AG20443 (cell line): ENCODE measurements at places on chromosomes 12 and 14.
A peak's percentile ranks its signal among the peaks of the same experiment; 100 is the strongest.

- DNase-seq, result no peak
Observed at GRCh38 chr14:39682582-39682981, 250.3 kb upstream of the FBXO33 start.

GRCh38 chr14:69281450-69282169 is 21.7 kb downstream of the GALNT16 start:
- DNase-seq, result no peak

GRCh38 chr12:43336962-43337555 is 214.9 kb downstream of the ADAMTS20 start:
- peak; percentile 23 for DNase-seq

DNA sequence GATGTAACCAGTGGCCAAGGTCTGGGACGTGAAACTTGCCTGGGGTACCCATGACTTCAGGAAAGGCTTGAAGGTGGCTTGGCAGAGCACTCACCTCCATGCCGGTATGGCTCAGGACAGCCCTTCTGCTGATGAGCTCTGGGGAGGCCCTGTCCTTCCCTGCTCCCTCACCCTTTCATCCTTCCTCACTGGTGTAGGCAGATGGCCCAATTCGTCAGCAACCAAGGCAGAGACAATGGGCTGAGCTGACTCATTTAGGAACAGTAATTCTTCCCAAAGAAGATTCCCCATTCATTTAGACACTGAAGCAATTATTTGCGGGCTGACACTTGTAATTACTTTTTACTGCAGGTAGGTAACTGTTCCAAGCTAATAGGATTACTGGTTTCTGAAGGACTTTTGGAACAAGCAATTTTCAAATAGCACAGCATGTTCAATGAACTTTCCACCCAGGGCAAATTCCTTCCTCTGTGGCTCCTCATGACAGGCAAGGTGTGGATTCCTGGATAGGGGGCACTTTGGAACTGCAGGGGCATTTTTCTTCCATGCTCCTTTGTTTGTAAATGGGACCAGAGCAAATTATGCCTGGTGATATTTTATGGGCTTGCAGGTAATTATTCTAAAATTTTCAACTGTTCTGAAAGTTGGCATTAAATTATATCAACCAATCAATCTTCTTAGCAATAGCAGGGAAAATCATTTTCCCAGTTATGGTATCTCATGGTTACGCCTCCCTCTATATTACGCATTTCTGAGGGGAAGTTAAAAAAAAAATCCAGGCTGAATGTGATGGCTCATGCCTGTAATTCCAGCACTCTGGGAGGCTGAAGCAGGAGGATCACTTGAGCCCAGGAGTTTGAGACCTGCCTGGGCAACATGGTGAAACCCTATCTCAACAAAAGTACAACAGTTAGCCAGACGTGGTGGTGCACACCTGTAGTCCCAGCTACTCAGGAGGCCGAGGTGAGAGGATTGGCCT is 24.1 kb upstream of the NRDE2 start:
- peak; percentile 23 for DNase-seq

DNA sequence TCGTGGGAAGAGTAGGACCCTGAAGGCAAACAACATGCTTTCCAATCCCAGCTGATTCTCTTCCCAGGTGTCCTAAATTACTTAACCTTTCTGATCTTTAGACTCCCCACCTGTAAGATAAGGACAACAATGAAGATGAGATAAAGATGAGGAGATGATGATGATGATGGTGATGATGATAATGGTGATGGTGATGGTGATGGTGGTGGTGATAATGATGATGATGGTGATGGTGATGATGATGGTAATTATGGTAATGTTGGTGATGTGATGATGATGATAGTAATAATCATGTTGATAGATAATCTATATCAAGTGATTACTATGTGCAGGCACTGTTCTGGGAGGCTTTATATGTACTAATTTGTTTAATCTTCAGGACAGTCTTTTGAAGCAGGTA is 48.3 kb downstream of the NR1H4 start:
- no peak for DNase-seq

GRCh38 chr12:18283831-18284230 is 22.5 kb downstream of the PIK3C2G start:
- DNase-seq, result no peak

DNA sequence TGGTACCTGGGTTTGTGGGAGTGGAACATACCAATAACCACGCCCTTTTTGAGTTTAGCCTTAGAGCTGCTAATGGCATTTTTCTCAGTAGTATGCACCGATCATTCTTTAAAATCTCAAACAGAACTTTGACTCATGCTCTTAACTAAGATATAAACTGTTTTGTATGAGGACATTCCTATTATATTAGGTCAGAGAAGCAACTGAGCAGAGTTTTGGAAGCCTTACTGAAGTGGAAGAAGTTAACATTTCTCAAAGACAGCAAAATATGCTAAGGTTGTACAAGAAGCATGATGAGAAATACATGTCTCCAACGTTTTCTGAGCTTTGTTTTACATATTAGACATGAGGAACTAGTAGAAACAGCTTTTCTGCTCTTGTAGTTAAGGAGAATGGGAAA is 819.2 kb downstream of the FSCB start:
- DNase-seq, result no peak

- DNase-seq, result peak; percentile 83
Observed at GRCh38 chr14:25048170-25049016, 1.6 kb downstream of the STXBP6 start.

- DNase-seq, result no peak
Observed at GRCh38 chr12:22160396-22161003, 114.5 kb downstream of the CMAS start.

- DNase-seq, result peak; percentile 12
Observed at GRCh38 chr12:78392918-78393317, 471.7 kb upstream of the SYT1 start.

- no peak for DNase-seq
Observed at GRCh38 chr12:44021471-44021971, 185.6 kb downstream of the TMEM117 start.

DNA sequence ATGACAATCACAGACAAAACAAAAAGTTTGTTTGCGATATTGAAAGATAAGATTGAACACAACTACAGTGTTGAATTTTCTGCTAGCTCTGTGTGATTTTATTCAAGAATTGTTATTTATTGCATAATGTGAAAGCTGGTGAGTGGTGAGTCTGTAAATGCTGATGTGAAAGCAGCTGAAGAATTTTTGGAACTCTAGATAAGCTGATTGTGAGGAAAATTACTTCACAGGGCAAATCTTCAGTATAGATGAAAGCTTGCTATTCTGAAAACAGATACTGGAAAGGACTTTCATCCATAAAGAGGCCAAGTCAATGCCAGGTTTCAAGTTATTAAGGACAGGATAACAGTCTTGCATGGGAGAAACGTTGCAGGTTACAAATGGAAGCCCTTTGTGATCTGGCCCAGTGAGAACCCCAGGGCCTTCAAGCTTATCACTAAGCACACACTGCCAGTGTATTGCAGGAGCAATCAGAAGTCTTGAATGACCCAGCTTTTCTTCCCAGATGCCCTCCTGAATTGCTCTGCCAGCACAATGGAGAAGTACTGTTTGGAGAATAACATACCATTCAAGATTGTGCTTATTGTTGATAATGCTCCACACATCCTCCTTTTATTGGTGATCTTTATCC is 153.7 kb downstream of the PCNX1 start:
- DNase-seq, result peak; percentile 10

DNA sequence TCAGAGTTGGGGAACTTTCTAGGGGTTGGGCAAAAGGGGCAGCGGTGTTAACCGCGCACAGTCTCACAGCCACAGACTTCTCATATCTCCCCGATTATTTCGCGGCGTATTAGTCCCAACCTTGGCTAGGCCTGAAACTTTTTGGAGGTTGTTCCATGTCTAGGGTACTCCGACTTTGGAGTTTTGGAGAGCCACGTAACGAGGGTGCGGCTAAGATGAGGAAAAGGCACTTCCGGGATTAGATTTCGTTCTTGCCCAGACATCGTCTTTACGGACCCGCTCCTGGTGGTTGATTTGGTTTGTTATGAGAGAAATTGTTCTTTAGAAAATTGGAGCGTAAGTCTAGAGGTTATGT is 513 bp downstream of the CCNK start:
- DNase-seq, result peak; percentile 44

GRCh38 chr14:78566026-78566858 is 396.1 kb downstream of the NRXN3 start:
- peak; percentile 87 for DNase-seq

DNA sequence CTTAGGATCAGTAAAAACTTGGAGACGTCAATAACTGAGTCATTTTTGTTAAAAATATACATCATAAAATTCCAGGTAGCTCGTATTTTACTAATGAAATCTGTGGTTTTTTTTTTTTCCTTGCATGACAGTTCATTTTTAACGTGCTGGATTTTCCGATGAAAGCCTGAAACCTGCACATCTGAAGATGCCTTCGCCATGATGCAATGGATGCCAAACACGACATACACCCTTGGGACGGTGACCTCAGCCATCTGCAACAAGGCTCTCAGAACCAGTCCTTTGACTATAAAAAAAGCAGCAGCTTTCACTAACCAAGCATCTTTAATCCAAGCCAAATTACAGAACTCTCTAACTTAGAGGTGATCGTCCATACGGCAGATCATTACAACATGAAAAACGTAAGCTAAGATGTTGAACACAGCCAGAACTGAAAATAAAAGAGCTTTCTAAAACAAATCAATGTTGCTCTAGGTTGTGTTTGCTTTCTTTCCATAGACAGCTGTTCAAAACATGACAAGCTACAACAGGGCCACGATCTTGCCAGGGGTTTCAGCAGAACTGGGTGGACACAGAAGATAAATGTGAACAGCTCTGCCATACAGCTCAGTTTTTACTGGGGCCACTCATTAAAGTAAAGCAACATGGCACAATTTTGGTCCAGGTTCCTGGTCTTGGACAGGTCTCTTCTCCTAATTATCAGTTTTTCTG is 7.8 kb downstream of the NIN start:
- DNase-seq, result peak; percentile 66

DNA sequence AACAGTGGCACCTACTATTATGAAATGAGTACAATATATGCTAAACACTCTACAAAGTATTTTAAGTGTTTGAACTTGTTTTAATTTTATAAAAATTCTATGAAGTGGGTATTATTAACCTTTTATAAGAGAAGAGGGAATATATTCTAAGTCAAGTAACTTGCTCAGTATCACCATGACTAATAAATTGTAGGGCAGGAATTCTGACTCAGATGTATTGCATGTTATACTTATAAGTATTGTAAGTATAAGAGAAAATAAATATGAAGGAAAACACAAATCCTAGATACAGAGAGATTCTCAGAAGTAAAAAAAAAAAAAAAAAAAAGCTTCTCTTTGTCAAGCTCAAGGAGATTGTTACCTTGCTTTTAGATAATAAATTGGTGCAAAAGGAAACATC is 893.2 kb downstream of the SLC16A7 start:
- DNase-seq, result no peak

GRCh38 chr14:88895116-88895515 is 70.7 kb downstream of the TTC8 start:
- DNase-seq, result peak; percentile 30
